ENCODE measurements at places on chromosomes 1 and 21. TPM values are rescaled to one million over a fixed set of nuclear protein-coding genes. Genes with fewer than 3 reads are reported as not detected.

DNA sequence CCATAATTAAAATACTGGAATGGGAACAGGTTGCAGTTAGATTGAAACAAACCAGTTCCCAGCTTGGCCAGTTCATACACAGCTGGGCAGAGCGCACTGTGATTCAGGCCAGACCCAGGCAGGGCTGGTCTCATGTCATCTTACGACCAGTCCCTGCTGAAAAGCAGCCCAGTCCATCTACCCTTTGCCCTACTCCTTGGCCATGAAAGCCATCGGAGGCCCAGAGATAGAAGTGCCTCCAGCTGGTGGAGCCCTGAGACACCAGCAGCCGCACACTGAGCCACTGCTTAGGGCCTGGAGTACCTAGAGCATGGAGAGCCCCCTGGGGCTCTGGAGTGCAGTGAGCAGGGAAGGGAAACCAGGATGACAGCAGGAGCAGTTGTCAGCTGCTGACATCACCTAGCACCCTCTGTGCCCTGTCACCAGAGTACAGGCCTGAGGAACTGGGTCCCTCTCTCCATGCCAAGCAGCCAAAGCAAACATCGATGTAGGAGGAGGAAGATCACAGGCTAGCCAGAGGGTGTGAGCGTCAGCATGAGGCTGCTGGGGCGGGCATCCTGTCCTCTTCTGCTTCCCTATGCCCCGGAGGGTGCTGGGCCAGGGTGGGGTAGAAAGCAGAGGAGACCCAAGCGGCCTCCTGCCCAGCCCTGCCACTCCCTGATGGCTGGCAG, 34.2 kb upstream of the TMEM125 start:
- DNase-seq: no peak

DNA sequence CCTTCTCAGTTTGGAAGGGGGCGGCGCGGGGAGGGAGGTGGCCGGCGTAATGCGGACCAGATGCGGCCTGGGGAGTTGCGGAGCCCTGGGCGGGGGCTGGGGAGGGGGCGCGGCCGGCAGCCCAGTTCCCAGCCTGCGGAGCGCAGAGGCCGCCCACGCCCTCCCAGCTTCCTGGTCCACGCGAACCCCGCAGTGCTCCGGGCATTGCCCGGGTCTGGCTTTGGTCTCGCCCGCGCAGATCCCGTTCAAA, 695 bp downstream of the DMBX1 start:
- DNase-seq: no peak

GRCh38 chr1:104163912-104164476, 414.3 kb downstream of the AMY1C start:
- DNase-seq: no peak

DNA sequence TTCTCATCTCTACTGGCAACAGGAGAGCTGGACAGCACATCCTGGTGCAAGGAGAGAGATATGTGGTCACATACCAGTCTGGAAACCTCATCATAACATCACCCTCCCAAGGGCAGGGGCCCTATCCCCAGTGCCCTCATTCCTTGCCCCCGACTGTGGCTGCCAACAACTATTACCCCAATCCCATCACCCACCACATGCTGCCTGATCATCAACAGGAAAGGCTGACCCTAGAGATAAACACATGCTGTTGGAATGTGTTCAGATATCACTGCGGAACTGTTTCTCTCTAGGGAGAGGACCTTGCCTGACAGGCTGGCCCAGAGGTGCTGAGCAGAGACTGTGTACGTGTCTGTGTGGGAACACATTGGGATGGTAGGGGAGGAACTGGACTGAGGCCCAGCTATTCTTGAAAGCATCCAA, 4.5 kb upstream of the INKA2 start:
- DNase-seq: no peak

DNA sequence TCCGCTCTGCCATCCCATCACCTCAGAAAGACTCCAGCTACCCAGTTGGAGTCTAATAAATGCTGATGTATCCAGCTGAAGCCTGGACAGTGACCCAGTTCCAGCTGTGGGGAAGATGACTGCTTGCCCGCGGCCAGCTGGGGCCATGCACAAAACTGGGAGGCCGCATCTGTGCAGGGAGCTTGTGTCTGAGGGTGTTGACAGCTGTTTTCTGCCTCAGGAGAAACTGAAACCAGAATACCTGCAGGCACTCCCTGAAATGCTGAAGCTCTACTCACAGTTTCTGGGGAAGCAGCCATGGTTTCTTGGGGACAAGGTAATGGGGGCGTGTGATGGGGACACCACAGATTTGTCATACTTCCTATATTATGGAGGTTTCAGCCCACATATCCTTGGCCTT, 3.2 kb downstream of the GSTM2 start:
- DNase-seq: no peak

DNA sequence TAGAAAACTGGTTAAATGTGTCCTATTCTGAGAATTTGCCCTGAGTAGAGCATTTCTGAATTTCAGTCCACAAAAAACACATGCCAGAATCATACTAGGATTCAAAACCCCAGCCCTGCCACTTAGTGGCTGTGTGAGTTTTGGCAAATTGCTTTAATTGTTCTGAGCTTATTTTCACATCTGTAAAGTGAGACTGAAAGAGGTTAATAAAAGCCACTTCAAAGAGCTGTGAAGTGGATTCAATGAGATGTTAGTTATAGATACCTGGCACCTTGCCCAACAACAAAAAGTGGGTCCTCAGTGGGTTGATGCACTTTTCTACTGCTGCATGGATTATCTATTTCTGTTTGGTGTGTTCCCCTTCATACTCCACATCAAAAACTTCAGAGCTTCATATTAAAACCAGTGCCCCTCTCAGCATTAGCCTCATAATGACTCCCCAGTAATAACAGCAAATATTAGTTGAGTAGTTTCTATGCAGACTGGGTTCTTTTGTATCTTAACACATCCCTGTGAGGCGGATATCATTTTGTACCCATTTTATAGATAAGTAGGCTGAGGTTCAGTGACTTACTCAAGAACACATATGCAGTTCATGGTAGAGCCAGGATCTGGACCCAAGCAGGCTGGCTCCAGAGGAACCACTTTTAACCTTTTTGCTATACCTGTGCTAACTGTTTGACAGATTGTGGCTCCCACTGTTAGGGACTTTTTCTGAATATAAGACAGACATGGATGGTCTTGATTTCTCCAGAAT, 14.2 kb upstream of the ADORA3 start:
- DNase-seq: no peak

GRCh38 chr1:74689621-74690363, 16.2 kb upstream of the ERICH3 start:
- no peak for DNase-seq

DNA sequence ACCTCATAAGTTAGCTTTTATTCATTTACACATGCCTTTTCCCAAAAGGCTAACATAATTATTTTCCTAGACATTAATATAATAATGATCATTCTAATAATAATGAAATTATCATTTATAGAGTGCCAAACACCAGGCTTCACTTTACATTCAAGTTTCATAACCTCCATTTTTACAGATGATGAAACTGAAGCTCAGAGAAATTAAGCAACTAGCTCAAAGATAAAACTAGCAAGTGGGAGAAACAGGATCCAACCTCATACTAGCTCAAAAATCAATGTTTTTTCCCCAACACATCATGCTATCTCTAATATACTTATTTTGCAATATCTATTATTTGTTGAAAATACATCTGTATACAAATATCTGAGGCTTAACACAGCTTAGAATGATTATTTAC, 14.0 kb downstream of the LPGAT1 start:
- DNase-seq: no peak

The PLA2G2F gene
- total RNA-seq: not detected

DNA sequence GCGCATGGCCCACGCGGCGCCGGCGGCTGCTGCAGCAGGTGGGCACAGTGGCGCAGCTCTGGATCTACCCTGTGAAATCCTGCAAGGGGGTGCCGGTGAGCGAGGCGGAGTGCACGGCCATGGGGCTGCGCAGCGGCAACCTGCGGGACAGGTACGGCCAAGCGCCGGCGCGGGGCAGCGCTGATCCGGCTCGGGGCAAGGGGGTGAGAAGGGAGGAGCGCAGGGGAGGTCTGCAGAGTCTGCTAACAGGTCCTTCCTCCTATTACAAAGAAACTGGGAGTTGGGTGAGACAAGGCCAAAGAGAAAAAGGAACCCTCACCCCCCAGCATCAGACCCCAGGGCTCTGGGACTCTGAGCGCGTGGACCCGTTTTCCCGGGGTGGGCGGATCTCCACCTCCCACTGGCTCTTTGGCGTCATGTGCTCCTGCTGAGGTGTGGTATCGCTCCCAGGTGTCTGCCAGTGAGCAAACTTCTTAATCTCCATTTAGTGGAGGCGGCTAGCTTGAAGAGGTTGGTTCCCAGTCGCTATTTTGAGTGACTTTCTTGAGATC, 431 bp downstream of the MTARC1 start:
- peak; percentile 64 for DNase-seq

DNA sequence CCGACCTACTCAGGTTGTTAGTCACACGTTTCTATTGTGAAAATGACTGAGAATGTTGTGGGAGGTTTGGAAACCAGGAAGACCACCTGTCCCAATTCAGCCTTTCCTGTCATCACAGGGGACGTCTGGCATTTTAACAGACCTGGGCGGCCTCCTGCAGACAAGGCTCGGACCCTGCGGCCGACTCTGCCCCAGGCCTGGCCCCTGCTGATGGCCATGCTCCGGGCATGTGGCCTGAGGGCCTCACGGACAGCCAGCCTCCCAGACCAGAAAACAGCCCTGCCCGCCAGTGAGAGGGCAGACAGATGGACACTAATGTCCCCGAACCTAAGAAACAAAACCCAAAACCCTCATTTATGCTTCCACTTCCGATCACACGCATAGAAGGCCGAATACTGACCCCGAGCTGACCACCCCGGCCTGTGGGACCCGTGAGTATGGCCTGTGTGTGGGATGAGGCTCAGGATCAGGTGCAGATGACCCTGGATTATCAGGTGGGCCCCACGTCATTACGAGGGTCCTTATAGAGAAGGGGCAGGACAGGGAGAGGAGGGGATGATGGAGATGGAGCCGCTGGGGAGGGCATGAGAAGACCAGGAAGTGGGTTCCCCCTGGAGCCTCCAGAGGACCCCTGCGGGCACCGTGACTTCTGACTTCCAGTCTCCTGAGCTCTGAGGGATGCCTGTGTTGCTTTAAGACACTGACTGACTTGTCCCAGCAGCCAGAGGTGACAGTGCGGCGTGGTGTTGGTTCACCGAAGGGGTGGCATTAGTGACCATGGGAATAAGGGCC, 9.6 kb downstream of the COL18A1 start:
- peak; percentile 48 for DNase-seq

The TIE1 gene
- 10.3 TPM for total RNA-seq

DNA sequence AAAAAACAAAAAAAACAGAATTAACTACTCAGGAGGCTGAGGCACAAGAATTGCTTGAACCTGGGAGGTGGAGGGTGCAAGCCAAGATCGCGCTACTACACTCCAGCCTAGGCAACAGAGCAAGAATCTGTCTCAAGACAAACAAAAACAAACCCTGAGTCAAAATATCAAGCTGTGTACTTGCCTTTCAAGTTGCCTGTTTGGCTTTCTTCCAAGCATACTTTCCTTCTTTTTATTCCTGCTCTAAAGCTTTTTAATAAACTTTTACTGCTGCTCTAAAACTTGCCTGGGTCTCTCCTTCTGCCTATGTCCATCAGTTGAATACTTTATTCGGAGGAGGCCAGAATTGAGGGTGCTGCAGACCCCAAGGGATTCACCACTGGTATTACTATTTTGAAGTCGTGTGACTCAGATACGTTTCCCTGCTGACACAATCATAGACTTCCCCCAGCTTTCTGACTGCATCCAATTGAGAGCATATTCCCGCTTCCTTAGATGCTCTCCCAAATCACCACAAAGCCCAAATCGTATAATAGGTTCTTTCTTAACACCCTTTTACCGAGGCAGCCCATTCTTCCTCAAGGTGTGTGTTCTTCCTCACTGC, 3.5 kb upstream of the ACBD6 start:
- DNase-seq: no peak

Data from sigmoid colon (tissue), 7 donors.